ENCODE measurements at places on chromosomes 2 and 18.
A peak's percentile ranks its signal among the peaks of the same experiment; 100 is the strongest.

GRCh38 chr2:108968619-108969018, 20.4 kb downstream of the EDAR start:
- DNase-seq = no peak

- no peak for DNase-seq
Measured at GRCh38 chr2:42844901-42845821, 52.8 kb upstream of the HAAO start.

DNA sequence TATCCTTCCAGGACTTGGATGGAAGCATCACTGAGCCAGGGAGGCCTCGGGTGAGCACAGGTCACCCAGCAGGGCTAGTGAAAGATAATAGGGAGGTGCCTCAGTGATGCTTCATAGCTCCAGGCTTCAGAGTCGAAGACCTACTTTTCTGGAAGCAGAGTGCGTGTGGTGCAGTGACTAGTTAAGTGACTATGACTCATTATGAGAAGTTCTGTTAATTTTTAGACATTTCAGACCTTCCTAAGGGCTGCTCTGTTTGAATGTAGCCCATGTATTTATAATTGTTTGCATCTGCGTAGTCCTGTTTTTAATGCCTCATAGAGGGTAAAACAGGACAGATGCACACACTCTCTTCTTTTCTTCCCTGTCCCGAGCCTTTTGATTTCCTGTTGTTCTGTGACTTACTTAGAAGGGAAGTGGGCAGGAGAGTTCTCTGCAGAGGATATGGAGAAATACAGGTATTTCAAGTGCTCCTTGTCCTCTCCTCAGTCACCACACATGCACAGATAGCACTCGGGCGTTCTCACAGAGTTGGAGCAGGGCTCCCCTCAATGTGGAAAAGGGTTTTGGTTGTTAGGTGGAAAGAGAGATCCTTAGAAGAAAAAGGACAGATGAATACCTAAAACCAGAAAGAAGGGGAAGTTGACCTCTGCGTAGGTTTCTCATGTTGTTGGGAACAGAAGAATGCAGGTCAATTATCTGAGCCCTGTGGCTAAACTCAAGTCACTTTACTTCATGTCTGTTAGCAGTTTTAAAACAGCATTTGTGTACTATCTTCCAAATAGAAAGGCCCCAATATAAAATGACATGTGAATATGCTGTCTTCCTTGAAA, 34.7 kb downstream of the RALB start:
- no peak for DNase-seq

DNA sequence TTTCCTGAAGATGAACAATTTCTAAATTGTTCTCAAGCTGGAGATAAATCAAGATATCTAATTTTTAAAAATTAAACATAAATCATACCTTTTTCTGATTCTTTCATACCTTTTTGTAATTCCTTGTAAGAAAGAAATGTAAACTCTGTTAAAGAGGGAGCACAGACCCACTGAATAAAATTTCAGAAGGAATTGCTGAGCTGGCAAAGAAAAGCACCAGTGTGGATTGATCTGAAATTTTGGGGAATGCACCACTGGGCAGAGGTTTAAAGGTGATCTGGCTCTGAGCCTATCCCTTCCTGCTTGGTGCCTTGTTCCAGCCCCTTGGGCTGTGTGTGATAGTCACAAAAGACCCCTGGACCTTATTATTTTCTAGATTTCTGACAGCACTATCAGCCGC, 118.3 kb upstream of the THSD7B start:
- no peak for DNase-seq

DNA sequence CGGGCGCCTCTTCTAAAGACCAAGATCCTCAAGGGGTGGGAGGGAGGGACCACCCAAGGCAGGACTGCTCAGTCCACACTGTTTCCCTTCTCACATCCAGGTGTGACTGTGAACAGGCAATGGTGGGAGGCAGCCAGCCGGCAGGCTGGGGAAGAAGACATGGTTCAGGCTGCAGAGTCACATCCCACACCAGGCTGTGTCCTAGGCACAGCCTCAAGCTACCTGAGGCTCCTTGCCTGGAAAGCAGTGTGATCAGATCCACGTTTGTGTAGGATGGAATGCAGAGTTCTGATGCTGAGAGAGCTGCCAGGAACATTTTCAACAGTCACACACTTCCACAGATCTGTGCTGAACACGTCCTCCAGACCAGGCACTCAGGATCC, 16.4 kb downstream of the SLC66A2 start:
- no peak for DNase-seq

GRCh38 chr18:62425465-62426190, 97.2 kb upstream of the ZCCHC2 start:
- DNase-seq = peak; percentile 88

DNA sequence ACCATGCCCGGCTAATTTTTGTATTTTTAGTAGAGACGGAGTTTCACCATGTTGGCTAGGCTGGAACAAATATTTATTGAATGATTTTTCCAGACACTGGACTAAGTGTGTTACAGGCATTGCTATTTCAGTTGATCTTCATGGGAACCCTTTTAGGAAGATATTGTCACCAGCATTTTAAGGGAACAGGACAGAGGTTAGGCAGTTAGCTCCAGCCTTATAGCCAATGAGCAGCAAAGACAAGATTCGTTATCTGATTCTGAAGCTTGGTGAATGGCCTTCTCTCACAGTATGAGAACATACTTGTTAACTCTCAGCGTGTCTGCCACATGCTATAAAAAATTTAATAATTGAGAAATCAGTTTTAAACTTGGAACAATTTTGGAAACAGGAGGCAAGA, 73.4 kb downstream of the SOCS6 start:
- no peak for DNase-seq

DNA sequence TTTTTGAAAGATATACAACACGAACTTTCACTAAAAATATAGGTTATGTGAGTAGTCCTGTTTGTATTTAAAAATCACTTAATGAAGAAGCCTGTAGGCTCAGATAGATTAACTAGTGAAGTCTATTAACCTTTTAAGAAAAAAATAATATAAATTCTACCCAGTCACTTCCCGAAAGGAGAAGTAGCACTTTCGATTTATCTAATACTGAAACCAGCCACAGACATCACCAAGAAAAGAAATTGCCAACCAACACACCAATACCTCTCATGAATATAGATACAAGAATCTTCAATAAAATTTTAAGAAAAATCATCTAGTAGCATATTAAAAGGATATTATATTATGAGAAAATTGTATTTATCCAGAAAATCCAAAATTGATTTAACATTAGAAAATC, 160.5 kb downstream of the GALNT13 start:
- DNase-seq = no peak

DNA sequence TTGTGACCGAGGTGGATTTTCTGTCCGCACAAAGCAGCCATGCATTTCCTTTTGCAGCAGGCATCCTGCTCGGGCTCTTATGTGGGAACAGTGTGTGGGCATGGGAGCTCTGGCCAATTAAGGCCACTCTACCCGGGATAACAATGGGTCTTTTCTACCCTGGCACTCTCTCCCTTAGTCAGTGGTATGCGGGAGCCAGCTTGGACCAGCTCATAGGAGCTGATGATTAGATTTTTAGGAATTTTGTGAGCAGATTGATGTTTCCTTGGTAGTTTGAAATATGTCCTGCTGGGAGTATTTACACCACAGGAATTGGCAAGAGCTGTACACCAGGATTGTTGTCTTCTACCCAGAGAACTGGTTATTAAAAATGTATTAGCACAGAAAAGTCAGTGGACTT, 89.3 kb downstream of the SPP2 start:
- DNase-seq = no peak

GRCh38 chr2:147460155-147460554, 384.7 kb upstream of the ACVR2A start:
- no peak for DNase-seq

- no peak for DNase-seq
Measured at GRCh38 chr2:44528595-44528994, 166.8 kb downstream of the CAMKMT start.

GRCh38 chr18:73646196-73646595, 501.4 kb downstream of the FBXO15 start:
- no peak for DNase-seq

DNA sequence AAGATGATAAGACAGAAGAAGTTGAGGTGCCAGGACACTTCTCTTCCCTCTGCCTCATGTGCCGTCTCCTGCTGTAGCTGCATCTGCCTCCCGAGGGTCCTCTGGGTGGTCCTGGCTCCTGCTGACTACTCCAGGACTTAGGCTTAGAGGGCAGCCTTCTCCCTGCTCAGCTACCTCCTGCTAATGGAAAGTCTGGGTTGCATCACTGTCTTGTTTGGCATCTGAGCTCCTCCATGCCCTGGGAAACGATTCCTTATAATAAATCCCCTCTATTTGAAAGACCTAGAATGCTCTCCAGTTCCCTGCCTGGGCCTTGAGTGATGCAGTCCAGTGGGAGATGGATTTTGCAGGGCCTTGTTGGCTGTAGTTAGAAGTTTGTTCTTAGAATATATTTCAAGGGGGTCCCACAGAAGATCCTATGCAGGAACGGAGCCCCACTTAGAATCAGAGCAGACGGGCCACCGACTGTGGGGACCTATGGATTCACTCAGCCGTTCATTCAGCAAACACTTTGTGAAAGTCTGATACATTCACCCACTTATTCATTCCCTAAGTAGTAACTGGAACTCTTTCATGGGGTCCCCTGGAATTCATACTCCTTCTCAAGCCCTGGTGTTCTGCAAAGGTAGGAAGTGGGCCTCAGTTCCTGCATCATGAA, 269.8 kb upstream of the HDAC4 start:
- DNase-seq = no peak

- DNase-seq = no peak
Measured at GRCh38 chr2:238663586-238663985, 184.3 kb upstream of the TWIST2 start.

DNA sequence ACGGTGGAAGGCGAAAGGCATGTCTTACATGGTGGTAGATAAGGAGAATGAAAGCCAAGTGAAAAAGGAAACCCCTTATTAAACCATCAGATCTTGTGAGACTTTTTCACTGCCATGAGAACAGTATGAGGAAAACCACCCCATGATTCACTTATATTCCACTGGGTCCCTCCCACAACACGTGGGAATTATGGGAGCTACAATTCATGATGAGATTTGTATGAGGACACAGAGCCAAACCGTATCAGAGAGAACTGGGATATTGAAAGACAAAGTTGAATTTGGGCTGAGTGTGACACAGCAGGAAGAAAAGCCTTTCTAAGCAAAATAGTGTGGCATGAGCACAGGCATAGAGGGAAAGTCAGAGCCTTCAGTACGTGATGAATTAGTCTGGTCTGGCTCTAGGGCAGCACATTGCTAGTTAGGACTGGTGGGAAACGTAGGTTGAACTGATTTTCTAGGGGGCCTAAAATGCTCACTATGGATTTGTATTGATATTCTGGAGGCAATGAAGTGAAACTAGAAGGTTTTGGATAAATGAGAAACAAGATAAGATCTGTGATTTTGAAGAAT, 84.8 kb upstream of the RND3 start:
- DNase-seq = no peak

DNA sequence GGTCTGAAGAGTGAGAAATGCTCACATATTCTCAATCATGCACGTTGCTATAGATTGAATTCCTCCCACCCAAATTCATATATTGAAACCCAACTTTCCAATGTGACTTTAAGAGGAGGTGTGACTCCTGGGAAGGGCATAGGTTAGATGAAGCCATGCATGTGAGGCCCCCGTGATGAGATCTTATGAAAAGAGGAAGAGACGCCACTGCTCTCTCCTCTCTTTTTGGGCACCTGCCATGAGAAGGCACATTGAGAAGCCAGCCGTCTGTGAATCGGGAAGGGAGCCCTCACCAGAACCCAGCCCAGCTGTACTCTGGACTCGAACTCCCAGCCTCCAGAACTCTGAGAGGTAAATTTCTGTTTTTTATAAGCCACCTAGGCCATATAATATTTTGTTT, 842.6 kb upstream of the SALL3 start:
- DNase-seq = no peak

DNA sequence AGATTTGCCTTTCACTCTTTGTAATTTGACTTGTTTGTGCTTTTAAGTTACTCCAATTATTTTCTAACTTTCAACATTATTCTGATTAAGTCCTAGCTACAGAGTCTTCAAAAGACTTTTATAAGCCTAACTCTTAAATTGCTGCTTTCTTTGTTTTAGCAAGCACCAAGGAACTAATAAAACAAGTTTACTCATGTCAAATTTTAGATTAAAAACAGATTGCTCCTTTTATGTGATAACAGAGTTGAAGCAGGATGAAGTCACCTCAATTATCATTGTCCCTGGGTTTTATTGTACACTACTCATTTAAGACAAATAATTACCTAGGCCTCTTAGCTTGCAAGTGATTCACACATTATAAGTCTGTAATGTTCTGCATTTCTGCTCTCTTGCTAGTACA, 678.4 kb downstream of the ERBB4 start:
- no peak for DNase-seq

- DNase-seq = no peak
Measured at GRCh38 chr2:1748176-1748740, 3.9 kb upstream of the PXDN start.

DNA sequence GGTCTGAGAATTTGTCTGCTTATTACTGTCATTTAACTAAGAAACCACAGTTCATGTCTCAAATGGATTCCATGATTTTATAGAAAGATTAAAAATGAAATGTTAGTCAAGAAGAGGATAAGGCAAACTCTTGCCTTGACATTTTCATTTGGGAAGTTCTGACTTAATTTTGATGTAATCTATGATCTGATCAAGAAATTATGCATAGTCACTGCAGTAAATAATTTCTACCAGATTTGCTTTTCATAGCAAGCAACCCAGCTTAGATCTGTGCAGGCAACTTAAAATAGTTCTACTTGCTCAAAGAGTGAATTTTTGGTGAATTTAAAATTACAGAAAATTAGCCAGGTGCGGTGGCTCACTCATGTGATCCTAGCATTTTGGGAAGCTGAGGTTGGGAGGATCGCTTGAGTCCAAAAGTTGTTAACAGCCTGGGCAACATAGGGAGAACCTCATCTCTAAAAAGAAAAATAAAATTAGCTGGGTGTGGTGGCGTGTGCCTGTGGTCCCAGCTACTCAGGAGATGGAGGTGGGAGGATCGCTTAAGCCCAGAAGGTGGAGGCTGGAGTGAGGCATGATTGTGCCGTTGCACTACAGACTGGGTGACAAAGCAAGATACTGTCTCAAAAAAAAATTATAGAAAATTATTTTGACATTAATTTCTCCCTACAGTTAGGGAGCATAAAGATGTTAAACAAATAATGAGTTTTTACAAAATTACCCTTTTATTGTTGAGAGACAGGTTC, 158.7 kb upstream of the MYO3B start:
- DNase-seq = no peak

DNA sequence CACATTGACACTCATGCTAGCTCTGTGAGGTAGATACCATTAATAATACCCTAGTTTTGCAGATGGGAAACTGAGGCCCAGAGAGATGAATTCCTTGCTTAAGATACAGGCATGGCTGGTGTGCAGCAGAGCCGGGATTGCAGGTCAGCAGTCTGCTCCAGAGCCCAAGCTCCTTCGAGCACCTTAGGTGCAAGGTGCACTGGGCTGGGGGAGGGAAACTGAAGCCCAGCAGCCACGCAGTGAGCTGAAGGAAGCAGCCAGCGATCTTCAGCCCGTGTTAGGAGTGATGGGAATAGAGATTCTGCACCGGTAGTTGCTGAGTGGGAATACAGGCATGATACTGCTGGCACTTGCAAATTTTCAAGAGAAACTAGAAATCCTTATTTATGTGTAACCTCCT, 50.6 kb downstream of the TANC1 start:
- no peak for DNase-seq
